T-helper 17 cell (primary cell): ENCODE measurements at places on chromosomes 6 and 20. TPM values are rescaled to one million over a fixed set of nuclear protein-coding genes. Genes with fewer than 3 reads are reported as not detected.

GRCh38 chr6:101163611-101164010 lies 229.9 kb upstream of the GRIK2 start:
- H3K36me3 ChIP-seq = no peaks in the 10 kb centered on the region
- no peak overlapping the region for H3K27ac ChIP-seq
- H3K4me1 ChIP-seq = no peaks in the 10 kb centered on the region
- no peak overlapping the region for H3K4me3 ChIP-seq

DNA sequence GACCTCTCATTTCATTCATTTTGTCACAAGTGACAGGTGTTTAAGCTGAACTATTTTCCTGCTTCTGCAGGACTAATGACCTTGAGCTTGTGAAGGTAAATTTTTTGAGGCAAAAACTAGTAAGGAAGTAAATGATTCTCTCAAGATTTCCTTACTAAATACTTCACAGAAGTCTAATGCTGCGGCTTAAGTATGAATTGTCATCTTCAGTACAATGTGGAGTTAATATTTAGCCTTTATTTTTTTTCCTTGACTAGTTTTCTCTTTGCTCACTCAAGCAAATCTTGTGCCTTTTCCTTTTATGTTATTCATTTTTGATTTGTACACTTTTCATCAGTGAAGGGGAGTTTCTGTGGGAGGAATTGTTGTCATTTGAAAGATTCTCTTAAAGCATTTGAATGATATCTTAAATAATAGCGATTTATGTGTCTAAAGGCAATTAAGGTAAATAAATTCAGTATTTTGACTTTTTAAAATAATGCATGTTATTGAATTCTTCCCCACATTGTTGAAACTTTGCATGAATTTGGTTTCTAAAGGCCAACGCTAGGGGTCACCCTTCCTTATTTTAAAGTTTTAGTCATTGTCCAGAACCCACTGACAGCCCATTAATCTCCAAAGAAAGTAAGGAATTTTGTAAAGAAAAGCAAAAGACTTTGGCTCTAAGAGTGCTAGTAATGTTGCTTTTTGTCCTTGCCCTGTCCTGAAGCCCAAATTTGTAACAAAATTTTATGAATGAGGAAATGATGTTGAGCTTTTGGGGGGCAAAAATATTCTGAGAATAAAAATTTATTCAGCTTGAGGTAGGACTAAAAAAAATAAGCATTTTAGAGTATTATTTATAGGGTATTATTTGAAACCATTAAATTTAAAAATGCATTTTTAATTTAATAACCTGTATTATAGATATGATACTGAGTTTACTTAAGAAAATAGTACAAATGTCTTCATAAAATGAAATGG lies 157.4 kb upstream of the LAMA2 start:
- DNase-seq = no peak
- peaks cover 32% of the 10 kb centered on the region for H3K27me3 ChIP-seq
- no peak overlapping the region for H3K27ac ChIP-seq
- H3K4me1 ChIP-seq = no peaks in the 10 kb centered on the region

- peaks cover 4% of the 10 kb centered on the region for H3K4me1 ChIP-seq
- DNase-seq = no peak
Measured at GRCh38 chr6:44590471-44590870, 203.0 kb downstream of the CDC5L start.

The NMBR gene
- not detected for total RNA-seq
